ENCODE measurements at places on chromosomes 5 and 9.

DNA sequence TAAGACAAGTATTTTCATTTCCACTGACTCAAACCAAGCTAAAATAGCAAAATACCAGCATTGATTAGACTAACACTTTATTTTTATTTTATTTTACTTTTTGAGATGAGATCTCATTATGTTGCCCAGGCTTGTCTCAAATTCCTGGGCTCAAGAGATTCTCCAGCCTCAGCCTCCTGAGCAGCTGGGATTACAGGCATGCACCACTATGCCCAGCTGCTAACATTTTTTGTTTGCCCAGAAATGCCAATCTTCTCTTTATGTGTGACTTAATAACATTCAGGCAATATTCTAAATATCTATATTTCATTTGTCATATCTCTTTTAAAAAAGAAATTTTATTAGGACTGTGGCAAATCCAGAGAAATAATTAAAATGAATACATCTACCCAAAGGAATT, 55.0 kb downstream of the OXCT1 start:
- DNase-seq = no peak

DNA sequence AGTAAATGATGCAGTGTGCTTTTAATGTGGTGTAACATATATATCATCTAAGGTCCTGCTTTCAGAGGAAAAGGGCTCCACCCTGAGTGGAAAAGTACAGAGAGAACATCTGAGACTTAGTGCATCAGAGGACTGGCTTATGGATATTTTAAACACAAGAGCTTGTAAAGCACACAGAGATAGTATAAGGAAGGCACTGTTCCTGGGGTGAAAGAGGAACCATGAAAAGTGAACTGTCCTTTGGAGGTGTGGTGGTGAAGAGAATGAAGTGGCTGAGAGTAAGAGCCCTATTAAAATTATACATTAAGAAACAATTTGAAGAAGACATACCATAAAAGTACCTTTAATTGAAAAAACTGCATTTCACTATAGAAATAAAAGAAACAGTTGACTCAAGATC, 68.9 kb downstream of the CSF2 start:
- no peak for DNase-seq

DNA sequence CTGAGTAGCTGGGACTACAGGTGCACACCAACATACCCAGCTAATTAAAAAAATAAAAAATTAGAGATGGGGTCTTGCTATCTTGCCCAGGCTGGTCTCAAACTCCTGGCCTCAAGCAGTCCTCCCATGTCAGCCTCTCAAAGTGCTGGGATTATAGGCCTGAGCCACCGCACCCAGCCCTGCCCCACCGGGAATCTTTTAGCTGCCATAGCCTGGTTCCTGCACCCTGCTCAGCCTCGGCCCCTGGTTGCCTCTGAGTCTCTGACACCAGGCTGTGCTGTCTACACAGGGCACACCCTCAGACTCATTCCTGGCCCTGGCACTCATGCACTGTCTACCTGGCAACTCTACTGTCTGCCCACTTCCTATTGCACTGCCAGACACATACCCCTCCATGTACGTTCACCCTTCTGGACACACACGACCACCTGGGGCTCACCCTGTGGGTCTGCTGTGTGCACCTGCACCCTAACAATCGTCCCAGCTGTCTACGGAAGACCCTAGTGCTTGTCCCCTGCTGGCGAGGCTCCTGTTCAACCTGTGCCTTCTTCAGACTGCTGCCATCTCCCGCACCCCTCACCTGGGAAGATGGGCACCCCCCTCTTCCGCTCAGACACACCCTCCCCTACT, 1.4 kb downstream of the PROP1 start:
- no peak for DNase-seq

DNA sequence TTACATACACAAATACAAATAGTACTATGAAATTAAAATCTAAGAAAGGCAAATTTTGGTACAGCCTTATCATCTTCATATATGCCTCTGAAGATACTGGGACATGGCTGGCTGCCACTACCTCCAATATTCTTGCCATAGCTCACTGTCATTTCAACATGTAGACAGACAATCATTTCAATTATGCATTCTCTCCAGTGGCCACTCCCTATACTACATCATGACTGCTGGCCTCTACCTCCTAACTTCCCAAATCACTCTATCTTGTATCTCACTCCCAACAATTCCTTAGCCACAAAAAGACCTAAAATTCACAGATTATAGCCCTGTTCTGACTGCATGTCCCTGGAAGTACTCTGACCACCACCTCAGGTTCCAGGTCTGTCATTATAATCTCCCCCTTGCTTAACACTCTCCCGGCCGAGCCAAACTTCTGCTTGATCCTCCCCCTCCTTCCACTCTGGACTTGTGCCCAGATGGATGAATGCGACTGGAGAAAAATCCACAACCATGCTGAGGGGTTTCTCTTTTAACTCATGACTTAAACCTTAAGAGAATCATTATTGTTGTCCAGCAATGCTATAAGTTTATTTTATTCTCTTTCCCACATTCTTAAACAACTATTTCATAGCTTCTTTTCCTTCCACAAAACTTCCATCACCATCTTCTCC, 225.3 kb upstream of the TLE4 start:
- no peak for DNase-seq

GRCh38 chr9:107086460-107086859, 196.6 kb upstream of the RAD23B start:
- DNase-seq = no peak

DNA sequence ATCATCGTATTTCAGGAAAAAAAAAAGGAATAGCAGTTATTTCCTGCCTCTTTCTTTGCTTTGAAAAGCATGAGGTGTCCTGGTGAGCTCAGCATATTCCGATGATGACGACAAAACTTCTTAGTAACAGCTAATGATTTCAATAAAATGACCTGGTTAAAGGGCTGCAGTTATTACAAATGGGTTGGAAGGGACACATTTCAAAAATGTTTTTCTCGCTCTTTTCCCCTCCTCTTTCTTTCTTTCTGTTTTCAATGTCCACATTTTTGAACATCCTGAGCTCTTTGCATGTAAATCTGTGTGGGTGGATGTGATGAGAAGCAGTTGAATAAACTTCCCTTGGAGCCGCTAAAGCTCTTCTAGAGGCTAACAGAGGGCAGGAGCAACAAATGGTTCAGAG, 186.8 kb upstream of the SLC27A6 start:
- DNase-seq = no peak

- DNase-seq = no peak
Observed at GRCh38 chr5:34487159-34487879, 168.8 kb upstream of the RAI14 start.

DNA sequence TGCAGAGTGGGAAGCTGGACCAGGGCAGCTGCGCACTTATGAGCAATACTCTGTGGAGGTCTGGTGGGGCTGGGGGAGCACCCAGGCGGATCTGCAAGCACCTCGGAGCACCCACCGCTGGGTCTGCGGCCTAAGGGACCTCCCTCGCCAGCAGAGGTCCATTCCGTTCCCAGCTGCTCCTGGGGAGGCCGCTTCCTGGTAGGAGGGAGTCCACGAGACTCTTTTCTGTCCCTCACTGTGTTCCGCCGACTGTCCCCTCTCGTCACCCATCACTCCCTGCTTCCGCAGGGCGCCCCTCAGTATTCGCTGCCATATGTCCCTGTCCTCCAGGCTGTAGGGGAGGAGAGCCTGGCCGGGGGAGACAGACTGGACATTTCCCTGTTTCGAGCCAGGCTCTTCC, 45.5 kb downstream of the NDST1 start:
- no peak for DNase-seq

GRCh38 chr5:75412111-75412990, 75.3 kb downstream of the HMGCR start:
- no peak for DNase-seq

DNA sequence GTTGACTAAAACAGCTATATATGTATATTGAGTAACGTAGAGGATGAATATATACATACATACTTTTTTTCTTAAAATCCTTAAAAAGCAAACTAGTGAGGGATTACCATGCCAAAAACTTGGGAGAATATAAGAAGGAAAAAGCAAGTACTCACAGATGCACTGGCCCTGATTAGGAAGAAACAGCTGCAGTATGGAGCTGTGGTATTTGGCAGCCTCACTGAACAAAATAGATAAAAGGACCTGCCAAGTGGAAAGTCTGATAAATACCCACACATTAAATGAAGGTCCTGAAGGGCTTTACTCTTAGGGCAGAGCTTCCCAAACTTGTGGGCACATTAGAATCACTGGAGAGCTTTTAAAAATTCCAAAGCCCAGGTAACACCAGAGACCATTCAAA, 80.6 kb downstream of the FEM1C start:
- DNase-seq = no peak

DNA sequence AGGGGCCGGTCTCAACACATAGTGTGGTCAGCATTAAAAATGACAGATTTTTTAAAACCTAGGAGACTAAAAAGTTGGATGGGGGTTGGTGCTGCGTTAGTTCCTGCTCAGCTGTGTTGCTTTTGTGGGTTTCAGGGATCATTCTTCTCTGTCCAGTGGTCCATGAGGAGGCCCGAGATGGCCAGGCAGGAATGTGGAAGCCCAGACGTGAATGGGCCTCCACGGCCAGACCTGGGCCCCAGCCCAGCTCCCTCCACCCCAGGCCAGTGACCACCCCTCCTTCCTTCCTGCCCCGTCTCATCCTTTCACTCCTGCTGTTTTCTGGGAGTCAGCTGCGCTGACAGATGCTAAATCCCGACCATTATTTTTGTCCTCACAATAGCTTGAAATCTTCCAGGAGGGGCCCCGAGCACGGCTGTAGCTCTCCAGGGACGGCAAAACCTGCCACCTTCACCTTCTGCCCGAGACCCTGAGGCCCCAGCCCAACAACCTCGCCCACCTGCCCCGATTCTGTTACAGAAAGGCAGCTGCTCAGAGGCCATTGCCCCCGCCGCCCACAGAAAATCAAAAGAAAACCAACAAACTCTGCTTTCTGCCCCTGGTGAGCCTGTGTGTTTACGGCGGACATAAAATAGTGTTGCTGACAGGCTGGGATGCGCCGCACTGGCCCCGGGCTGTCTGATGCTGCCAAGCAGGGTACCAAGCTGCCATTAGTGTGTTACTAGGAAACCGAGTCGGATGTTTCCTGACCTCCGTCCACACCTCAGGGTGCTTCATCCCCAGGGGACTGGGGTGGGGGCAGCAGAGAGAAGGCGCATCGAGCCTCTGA, 83.7 kb upstream of the SARDH start:
- no peak for DNase-seq

DNA sequence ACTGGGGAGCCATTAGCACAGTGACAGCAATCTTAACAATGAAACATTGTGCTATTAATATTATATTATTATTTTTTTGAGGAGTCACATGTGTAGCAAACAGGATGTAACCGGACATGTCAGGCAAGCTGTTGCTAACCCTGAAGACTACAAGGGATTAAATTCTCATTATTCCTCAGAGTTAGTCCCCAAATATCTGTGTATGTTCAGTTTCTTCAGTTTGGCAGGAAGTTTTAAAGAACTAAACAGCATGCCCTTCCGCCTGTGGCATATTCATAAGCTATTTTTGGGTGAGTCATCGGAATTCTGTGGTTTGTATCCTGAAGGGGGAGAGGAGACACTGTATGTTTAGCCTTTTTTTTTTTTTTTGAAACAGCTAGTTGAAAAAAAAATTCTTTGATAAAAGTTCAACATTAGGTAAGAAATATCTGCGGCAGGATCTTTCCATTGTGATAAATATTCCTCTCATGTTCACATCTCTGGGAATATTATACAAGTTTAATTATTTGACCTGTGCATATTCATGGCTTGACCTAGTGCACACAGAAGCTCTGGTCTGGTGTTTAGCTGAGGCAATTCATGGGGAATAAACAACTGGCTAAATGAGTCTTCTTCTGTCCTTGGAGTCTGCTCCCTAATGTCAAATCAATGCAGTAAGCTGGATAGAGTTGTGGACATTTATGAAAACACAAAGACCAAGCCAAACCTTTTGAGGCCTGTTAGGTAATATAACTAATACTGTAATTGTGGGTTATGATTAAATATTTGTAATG, 202.7 kb upstream of the CDKN2B start:
- DNase-seq = no peak

DNA sequence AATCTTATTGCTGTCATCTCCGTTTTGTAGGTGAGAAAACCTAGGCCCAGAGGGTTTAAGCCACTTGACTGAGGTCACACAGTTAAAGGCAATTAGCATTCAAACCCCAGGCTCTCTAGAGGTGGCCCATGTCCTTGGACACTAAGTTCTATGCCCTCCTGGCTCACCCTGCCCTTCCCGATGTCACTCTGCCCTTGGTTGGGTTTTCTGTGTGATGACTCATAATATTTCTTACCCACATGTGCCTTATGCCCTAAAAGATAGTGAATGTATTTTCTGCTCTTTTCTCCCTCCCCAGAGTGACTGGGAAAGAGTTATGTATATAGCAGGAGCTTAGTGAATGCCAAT, 174.5 kb upstream of the PITX1 start:
- no peak for DNase-seq

DNA sequence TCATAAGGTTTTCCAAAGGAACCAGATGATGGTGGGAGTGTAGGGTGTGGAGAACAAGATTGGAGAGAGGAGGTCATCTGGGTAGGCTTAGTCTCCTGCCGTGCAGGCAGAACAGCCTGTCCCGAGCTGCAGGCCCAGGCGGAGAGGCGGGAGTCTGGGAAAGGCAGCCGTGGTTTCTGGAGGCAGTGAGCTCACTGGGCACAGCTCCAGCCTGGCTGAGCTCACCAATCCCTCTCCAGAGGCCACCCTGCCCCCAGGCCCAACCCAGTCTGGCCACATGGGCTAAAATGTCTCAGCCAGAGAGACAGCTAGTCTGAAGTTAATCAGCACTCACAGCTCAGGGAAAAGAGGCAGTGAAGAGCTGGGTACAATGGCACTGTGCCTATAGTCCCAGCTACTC, 12.3 kb downstream of the P4HA2 start:
- DNase-seq = no peak

DNA sequence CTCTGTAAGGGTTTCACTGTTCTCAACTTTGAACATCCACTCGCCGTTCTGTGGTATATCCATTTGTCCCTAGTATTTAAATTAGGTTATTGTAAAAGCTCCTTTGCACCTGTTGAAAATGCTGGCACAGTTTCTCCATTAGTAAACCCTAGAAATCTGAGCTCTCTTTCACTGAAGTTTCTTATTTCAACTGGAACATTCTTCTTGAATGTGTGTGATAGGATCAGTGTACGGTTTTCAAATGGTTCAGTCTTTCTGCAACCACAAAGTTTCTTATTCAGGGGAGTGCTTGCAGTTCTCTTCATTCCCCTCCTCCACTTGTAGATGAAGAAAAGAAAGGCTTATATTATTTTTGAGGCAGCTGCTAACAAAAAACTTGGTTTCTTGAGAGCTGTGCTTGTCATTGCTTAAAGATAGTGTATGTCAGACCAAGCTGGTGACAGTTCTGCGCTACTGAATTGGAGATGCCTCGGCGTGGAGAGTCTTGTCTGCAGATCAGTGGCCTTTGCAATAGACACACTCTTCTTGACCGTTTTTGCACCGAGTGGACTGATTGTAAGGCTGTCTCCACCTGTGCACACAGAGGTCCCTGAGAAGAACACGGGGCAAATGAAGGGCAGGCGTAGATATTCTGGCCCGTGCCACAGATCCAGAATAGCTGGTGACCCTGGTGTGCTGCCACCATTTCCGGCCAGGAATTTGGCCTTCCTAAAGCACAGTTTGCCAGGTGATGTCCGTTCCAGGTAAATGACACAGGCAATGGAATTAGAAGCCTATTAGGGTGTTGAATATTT, 102.2 kb downstream of the TRIO start:
- DNase-seq = no peak

Data from stimulated activated CD8-positive, alpha-beta memory T cell treated with anti-CD3 and anti-CD28 coated beads, Interleukin-15, amount 100 ng/mL, for 4 hours (primary cell).